Lung (tissue), 17 donors: ENCODE measurements at places on chromosomes 2 and 18. TPM values are rescaled to one million over a fixed set of nuclear protein-coding genes. Genes with fewer than 3 reads are reported as not detected.
A peak's percentile ranks its signal among the peaks of the same experiment; 100 is the strongest.

- no peak for DNase-seq
These were observed 57.8 kb upstream of the OTOF start for GRCh38 chr2:26535663-26536275.

DNA sequence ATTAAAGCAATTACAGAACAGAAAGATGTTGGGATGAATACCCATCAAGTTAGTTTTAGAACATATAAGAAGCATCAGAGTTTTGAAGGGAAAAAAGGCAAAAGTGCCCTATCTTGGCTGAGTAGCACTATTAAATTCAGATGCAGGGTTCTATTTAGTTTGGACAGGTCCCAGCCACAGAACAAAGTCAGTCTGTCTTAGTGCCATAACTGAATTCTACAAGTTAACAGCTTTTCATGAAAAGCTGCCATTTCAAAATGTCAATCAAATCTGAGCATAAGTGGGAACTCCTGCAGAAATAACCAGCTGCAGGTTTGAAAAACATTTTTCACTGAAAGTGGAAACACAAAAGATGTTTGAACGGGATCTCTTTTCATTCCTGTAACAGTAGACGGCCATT lies 160.4 kb downstream of the SRBD1 start:
- no peak for DNase-seq

- no peak for DNase-seq
These were observed 18.7 kb downstream of the GKN2 start for GRCh38 chr2:68934021-68934420.

TNFAIP6 gene
- 6.0 TPM for total RNA-seq

GRCh38 chr2:216371721-216372702 lies at the start of gene MARCHF4:
Gene MARCHF4, minus strand, starts transcription at chr2:216372483. Its CDS starts 2,223 bp downstream, at chr2:216370260.
- peak; percentile 89 for DNase-seq

DNA sequence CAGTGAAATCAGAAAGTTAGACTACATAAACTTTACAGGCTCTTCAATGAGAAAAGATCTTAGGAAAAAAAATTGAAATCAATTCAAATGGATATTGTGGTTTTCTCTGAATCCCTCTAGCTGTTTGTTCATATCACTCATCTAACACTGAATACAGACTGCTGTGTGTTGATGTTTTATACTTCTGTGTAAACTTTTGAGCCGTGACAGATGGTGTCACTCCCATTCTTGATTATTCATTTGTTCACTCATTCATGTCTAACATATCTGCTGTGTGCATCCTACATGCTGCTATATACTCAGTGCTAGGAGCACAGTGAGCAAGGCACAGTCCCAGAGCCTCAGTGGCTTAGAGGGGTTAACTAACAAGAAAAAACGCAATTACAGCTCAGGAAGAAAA lies 12.6 kb downstream of the KLHL23 start:
- no peak for DNase-seq

DNA sequence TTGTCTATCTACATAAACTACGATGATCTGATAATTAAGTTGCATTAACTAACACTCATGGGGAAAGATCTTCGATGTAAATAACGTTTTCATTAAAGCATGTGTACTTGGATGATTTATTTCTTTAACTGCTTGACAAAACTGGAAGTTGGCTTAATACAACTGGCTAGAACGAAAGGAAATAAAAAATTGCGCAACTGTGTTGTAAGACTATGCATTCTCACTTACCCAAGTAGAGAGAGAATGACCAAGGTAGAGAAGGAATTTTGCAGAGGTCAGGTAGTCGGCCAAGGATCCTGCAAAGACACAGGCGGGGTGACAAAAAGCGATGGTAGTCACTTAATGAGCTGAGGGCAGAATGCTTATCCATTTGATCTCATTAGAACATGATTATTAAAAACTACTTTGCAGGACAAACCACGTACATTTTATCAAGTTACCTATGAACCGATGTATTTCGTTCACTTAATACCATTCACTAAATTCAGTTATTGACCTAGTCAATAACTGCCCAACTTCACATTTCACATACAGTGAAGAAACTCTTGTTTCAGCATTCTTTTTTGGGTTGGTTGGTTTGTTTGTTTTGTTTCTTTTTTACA lies 900 bp downstream of the SLC40A1 start:
- peak; percentile 89 for DNase-seq

CCDC74A gene
- total RNA-seq: 13.7 TPM

GRCh38 chr2:171894612-171894947 lies 536 bp upstream of the SLC25A12 start:
- no peak for DNase-seq

- no peak for DNase-seq
These were observed 106.1 kb upstream of the NETO1 start for GRCh38 chr18:72973841-72974240.

DNA sequence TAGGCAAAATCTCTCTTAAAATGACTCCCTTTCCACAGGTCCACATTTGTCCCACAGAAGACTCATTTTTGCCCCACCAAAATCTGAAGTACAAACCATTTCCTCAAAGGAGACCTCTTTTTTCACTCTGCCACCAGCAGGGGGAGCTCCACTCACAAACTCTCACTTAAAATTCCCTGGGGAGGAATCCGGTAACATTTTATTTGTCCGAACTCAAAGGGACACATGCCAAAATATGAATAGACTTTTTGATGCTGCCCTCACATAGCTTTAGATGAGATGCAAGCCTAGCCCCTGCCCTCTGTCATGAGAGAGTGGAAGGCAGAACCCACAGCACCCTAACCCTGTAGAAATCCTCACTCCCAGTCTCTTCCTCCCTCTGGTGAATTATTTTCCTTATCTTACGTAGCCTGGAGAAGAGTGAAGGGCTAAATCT lies 57.1 kb downstream of the RMDN2 start:
- DNase-seq: peak; percentile 70

DNA sequence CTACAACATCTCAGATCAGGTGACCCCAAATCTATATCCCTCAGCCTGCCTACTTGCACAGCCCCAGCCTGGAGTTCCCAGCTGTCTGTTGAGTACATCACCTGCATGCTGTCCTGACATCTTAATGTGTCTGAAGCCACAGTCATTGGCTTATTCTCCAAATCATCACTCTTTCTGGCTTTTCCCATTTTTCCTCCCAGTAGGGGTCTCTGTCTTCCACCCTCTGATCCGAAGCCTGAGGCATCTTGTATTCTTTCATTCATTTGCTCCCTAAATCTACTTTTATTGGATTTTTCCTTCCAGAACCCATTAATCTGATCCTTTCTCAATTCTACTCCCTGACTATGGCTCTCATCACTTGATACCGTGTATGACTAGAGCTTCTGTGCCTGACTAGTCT lies 332.9 kb upstream of the DCC start:
- DNase-seq: no peak

DNA sequence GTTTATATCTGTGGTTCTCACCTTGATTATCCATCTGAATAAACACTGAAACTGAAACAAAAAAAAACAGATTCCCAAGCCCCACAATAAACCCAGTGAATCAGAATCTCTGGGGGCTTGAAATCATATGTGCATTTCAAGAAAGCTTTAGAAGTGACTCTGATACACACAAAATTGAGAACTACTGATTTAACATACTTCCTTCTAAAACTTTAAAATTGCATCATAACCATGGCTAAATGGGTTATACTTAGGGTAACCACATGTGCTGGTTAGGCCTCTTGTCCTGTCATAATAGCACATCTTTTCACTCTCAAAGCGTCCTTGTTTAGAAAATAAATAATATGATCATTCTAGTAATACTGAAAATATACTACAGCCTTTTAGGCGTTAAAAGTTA lies 100.9 kb downstream of the ATAD2B start:
- no peak for DNase-seq

GRCh38 chr18:13131283-13131682 lies 87.3 kb upstream of the LDLRAD4 start:
- DNase-seq: no peak

DNA sequence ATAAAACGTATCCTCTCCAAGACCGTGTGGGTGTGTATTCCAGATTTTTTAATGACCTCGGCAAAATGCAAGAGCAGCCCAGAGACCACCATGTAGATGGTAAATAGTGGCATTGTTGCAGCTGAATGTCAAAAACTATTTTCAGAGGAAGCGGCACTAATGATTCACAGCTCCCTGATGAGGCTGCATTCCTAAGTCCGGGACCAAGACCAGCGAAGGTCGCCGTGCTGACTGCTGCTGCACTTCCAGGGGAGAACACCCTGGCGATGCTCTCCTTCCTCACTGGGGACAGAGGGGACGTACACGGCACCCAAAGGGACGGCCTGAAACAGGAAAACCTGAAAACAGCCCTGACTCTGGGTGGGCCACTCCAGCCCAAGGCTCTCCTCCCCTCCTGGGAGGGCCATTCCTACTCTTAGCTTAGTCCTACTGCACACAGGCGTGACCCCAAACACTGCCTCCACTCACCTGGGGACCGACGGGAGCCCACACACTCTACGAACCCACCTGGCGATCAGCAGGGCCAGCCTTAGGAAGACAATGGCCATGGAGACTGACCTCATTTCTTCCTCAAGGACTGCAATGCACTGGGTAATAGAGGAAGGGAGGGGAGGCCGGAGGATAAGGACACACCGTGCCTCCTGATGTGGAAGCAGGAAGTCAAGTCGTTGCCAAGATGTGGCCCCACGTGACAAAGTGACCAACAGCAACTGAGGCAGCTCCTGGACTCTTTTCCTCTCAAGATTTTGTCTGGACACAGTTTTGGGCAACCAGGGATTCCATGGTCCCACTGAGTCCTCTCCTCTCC lies 82.8 kb downstream of the ZNF516 start:
- no peak for DNase-seq

DNA sequence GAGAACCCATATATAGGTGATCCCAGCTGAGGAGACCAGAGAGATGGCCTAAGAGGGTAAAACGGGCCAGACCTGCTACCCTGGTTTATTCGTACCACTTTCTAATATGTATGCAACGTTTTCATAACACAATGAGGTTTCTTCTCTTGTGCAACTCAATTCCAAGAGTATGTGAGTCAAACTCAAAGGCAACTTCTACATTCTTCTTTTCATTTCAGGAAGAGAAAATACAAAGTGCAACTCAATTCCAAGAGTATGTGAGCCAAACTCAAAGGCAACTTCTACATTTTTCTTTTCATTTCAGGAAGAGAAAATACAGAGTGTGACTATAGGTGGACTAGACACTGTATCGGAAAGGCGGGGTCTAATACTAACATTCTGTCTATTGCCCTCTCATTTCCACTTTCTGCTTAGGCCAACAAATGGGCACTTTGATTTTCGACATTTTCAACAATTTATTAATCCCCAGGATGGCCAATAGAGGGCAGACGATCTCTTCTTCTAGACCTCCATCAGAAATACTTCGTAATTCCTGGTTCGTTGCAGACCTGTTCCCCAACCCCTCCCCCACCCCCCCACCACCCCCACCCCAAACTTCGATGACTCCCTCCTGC lies 3.7 kb upstream of the CRIM1 start:
- DNase-seq: no peak

- DNase-seq: peak; percentile 23
These were observed 842 bp upstream of the CKAP2L start for GRCh38 chr2:112765251-112765650.

PLEKHH2 gene
- total RNA-seq: 26.9 TPM

GRCh38 chr2:27823569-27823968 lies 52.0 kb downstream of the MRPL33 start:
- DNase-seq: no peak

DNA sequence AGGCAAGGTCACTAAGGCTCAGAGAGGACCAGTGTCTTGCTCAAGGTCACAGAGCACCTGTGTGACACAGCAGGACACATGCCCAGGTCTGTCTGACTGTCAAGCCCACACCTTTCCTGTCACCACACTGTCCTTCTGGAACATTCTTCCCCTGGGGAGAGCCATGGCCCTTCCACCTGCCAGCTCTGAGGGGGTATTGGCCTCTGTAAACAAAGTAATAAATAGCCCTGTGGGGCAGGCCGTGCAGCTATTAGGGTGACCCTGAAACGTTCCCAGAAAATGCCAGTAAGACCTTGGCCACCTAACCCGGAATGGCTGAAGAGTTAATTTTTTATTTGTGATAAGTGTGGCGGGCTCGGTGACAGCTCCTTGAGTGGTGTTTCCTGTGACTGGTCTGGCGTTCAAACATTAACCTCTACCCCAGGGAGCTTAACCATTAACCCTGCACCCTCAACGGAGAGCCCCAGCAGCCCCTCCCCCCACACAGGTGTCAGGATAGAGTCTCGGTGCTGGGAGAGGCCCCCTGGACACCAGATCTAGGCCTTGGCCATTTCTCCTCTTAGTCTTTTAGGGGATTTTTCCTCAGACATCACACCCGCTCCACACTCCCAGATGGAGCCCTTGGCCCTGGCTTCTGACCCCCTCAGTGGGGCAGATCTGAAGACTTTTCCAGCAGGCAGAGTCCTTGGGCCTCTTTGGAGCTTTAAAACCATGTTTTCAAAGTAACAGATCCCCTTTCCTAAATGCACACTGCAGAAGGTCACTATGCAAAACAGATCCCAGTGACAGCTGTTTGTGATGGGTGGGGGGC lies 36.6 kb downstream of the SCTR start:
- DNase-seq: peak; percentile 77

- DNase-seq: no peak
These were observed 28.6 kb downstream of the IGFBP2 start for GRCh38 chr2:216661639-216662375.

CRYBA2 gene
- total RNA-seq: not detected

- no peak for DNase-seq
These were observed 29.3 kb downstream of the NHEJ1 start for GRCh38 chr2:219131327-219131726.

XDH gene
- total RNA-seq: 0.71 TPM

REEP1 gene
- 7.7 TPM for total RNA-seq

DNA sequence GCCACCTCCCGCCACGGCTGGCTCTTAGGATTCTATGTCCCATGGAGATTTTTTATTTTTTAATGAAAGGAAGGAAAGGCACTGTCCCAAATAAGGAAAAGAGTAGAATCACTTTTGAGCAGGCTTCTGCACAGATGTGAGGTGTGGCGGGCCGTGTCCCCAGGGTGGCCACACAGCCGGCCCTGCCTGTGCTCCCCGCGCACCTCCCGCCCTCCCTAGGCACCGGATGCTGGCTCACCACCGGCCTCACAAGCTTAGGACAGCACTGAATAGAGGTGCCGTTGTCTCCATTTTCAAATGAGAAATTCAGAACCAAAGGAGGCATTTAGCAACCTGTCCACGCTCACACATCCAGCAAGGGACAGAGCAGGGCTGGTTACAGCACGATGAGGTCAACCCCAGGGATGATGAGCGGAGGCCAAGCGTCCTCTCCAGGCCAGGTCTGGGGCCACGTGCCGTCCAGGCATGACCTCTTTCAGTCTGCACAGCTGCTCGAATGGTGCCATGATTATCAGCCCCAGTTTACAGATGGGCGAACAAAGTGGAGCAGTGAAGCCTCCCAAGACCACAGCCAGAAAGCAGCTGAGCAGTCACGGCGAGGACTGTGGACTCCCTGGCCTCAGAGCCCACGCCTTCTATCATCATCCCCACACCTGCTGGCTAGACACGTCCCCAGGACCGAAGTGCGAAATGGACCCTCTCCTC lies 20.7 kb upstream of the TEX51 start:
- no peak for DNase-seq

NT5DC4 gene
- 0.09 TPM for total RNA-seq
